ENCODE measurements at places on chromosomes 1 and 21. TPM values are rescaled to one million over a fixed set of nuclear protein-coding genes. Genes with fewer than 3 reads are reported as not detected.

The SMCP gene
- polyA plus RNA-seq: not detected

The CTTNBP2NL gene
- polyA plus RNA-seq: 0.07 TPM

The FAM72D gene
- polyA plus RNA-seq: not detected

The LDLRAD1 gene
- not detected for polyA plus RNA-seq

The RAP1GAP gene
- not detected for polyA plus RNA-seq

The KCNH1 gene
- not detected for polyA plus RNA-seq

The BARHL2 gene
- polyA plus RNA-seq: not detected

The KCNT2 gene
- polyA plus RNA-seq: not detected

The CACNA1S gene
- polyA plus RNA-seq: not detected

The HPDL gene
- 1.4 TPM for polyA plus RNA-seq

The LORICRIN gene
- polyA plus RNA-seq: not detected

The SPATA21 gene
- polyA plus RNA-seq: not detected

The CEP104 gene
- 29.4 TPM for polyA plus RNA-seq

The CFHR3 gene
- polyA plus RNA-seq: not detected

The KRTAP21-2 gene
- not detected for polyA plus RNA-seq

The MYCL gene
- not detected for polyA plus RNA-seq

The AHCTF1 gene
- 23.7 TPM for polyA plus RNA-seq

DNA sequence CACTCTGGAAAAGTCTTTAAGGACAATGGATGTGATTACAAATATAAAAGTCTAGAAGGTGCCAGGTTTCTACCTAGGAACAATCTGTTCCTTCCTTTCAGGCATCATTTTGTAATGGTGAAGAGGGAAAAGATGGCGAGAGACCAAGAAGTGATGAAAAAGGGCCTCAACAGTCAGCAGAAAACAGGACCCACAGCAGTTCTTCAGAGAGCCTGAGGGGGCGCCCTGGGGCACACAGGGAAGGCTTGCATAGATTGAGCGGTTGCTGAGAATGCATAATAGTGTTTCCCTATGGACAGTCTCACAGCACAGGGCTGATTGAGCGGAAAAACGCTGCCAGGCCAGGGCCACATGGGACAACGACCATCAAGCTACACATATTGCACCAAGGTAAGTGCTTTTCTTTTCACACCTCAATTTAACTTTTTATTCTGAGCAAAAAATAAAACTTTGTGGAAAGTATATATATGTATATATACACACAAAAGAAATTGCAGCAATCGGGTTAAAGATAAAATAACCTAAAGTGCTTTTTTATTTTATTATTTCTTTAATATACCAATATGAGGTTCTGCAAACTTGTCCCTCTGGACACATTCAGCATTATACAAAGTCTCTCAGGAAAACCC is 3.1 kb upstream of the YRDC start:
- peak; percentile 69 for DNase-seq

- no peak for DNase-seq
These were observed 98.3 kb upstream of the FGGY start for GRCh38 chr1:59198564-59198963.

GRCh38 chr1:205994346-205994745 is 8.8 kb downstream of the RAB7B start:
- no peak for DNase-seq

- no peak for DNase-seq
These were observed 87.0 kb downstream of the NMNAT2 start for GRCh38 chr1:183331091-183331742.

GRCh38 chr1:39398278-39399021 is 93.0 kb upstream of the BMP8A start:
- no peak for DNase-seq

DNA sequence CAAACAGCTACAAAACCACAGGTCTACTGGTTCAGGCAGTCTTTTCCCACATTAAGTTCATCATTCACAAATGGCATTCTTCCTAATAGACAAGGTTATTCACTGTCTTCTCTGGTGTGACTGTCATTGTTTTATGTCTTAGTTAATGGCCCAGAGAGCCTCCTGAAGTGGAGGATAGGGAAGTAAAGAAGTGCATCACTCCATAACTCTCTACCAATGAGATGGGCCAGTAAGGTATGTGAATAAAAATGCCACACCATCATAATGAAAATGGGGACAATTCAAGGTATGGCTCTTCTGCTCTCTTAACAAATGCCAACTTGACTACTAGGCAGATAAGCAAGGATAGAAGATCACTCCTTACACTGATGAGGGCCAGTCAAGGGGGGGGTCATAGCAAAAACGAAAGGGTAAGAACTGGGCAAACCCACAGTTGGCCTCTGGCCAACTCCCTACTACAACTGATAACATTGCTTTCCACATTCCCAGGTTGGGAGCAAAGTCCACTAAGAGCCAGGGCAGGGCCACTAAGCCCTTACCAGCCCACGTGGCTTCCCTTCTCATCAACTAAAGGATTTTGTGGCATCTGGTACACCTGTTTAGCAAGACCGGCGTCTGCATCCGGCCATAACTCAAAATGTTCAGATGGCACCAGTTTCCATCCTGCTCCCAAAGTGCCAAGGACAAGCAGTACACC is 10.0 kb downstream of the PABPC4 start:
- no peak for DNase-seq

- no peak for DNase-seq
These were observed 10.1 kb upstream of the TMEM52 start for GRCh38 chr1:1929102-1929638.

DNA sequence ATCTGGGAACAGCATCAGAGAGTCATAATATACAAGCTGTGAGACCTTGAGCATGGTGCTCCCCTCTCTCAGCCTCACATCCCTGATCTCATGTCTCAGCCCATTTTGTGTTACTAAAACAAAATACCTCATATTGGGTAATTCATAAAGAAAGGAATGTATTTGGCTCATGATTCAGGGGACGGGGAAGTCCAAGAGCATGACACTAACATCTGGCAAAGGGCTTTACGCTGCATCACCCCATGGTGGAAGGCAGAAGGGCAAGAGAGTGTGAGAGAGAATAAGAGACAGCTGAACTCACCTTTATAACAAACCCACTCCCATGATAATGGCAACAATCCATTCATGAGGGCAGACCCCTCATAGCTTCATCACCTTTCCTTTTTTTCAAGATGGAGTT is 36.5 kb downstream of the RNASEL start:
- no peak for DNase-seq

GRCh38 chr21:16055014-16055413 is 325.2 kb downstream of the USP25 start:
- no peak for DNase-seq

- no peak for DNase-seq
These were observed 883.4 kb upstream of the B3GALT2 start for GRCh38 chr1:194069831-194070218.

GRCh38 chr1:69524015-69524414 is 43.7 kb upstream of the LRRC7 start:
- no peak for DNase-seq

GRCh38 chr1:232921381-232921780 is 29.0 kb upstream of the NTPCR start:
- no peak for DNase-seq

GRCh38 chr1:227808566-227808965 is 6.9 kb upstream of the PRSS38 start:
- no peak for DNase-seq

DNA sequence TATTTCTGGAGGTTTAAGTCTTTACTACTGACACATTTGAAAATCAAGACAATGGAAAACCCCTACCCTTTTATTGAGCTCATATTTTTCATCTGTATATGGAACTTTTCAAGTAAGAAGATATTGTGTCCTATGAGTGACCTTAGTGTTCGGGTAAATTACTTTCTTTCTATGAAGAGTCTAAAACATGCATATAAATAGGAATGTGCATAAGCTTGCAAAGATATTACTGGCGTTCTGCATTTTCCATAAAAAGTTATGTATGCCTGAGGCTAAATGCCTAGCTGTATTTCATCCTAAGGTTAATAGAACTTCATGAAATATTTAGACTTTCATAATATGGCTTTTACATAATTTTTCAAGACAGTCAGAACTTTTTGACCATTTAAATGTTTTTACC is 495.8 kb upstream of the ADAMTS5 start:
- DNase-seq: no peak

DNA sequence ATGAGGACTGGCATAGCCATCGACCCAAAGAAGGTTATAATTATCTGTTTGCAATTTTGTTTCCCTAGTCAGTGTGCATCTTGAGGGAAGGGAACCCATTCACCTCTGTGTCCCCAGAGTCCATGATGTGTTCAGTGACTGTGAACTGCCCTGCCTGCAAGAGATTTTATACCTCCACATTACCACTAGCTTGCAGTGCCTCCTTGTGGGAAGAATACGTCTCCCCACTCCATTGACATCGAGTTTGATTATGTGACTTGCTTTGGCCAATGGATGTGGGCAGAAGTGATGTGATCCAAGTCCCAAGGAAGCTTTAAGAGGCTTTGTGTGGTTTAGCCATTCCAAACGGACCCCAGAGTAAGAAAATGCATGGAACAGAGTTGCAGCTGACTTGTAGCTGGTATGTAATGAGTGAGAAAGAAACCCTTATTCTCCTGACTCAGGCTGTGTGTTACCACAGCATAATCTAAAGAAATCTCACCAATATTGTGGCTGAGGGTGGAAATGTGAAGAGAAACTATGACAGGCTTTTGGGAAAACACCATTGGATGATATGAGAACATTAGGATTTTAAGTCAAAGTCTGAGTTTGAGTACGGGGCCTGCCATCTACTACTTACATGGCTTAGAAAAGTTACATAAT is 47.8 kb upstream of the NRDC start:
- no peak for DNase-seq

DNA sequence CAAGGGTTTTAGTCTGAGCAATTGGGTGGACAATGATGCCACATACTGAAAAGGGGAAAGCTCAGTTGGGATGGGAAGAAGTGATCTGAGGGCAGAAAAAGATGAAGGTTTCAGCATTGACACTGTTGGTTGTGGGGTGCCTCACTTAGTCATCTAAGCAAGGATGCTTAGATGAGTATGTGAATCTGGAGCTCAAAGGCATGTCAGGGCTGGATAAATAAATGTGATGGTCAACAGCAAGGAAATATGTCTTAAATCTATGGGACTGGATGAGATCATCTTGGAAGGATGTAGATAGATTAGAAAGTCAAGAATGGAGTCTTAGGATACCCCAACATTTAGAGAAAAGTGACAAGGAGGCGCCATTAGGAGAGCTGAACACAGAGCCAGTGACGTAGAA is 114.6 kb downstream of the ZBTB18 start:
- DNase-seq: no peak

DNA sequence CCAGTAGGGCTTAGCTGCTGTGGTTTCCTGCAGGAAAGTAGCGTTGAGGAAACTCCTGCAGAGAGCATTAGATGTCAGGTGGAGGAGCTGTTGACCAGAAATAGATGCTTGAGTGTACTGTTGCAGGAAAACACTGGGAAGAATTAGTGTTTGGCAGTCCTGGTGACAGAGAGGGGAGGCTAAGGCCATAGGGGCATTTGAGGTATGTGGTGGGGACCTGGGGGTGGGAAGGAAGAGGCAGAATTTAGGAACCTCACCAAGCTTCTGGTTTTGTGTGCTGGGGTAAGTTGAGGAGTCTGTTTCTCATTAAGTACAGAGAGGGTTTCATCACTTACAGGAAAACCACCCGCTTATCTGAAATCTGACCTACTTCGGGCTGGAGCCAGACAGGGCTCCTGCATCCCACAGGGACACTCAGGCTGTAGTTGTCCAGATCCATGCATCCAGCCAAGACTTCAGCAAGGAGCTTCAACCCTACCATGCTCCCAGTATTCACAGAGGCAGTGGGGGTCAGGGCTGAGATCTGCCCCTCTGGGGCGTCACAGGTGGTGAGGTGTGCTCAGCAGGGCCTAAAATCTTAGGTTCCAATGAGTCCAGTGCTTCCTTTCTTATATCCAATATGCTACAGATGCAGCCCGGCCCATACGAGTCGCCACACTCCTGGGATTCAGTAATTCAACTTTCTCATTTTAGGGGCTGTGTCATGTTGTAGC is 15.1 kb downstream of the SH2D2A start:
- DNase-seq: no peak

- DNase-seq: no peak
These were observed 23.7 kb downstream of the GPR137B start for GRCh38 chr1:236166041-236166440.

DNA sequence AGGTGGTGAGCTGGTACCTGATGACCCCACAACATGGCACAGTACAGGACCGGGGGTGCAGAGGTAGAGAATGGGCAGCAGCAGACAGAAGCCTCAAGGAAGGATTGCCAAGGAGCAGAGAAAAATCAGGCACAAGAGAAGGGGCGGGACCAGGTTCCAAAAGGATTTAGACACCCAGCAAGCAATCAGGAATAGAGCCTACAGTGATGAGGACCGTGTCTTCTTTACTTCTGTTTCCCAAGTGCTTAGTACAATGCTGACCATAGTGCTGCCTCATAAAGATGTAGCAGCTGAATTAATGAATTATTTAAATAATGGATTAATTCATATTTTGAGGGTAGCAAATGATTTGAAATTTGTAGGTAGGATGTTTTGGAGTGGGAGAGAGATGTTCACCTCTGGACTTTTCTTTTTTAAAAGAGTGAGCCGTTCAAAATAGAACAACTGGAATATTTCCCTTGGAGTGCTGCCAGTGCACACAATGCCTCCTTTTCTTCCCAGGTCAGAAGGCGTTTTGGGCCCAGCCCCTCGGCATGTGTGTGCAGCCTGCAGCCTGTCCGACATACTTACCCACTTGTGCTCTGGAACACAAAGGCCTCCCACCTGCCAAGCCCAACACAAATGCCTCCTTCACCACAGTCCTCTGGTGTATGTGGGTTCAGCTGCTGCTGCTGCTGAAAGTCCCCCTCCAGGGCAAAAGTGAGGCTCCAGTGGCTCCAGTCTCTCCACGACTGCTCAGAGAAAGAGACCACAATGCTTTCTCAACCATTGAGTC is 19.6 kb downstream of the KANK4 start:
- no peak for DNase-seq

- DNase-seq: no peak
These were observed 89.4 kb upstream of the PTBP2 start for GRCh38 chr1:96632045-96632664.

DNA sequence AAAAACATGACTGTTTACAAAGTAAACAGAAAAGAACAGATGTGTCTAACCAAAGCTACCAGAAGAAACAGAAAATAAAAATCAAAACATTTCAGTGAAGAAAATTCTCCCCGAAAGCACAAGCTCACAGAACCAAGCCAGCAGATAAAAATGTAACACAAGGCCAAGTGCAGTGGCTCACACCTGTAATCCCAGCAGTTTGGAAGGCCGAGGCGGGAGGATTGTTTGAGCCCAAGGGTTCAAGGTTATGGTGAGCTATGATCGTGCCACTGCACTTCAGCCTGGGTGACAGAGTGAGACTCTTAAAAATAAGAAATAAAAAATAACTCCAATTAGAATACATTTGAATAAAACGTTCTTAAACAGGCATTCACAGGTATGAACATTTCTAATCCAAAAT is 19.1 kb upstream of the DDOST start:
- no peak for DNase-seq

DNA sequence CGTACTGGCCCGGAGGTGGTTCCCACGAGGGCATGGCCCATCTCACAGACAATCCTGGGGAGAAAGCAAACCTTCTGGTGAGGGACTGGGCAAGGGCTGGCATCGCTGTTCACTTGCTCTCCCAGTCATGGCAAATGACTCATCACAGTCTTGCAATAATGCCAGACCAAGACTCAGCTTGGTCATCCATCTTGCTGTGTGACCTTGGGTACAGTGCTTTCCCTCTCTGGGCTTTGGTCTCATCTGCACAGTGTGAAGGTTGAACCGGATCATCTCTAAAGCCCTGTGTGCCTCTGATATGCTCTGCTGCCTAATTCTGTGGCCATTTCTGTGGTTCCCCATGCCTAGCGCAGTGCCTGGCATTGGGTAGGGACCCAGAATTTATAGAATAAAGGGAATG is 143.6 kb upstream of the CD34 start:
- no peak for DNase-seq

- DNase-seq: no peak
These were observed 28.0 kb downstream of the AGPAT3 start for GRCh38 chr21:43892984-43893535.

- no peak for DNase-seq
These were observed 37.2 kb downstream of the NUP210L start for GRCh38 chr1:154117642-154118041.
